ENCODE measurements at places on chromosomes 7 and 10.

DNA sequence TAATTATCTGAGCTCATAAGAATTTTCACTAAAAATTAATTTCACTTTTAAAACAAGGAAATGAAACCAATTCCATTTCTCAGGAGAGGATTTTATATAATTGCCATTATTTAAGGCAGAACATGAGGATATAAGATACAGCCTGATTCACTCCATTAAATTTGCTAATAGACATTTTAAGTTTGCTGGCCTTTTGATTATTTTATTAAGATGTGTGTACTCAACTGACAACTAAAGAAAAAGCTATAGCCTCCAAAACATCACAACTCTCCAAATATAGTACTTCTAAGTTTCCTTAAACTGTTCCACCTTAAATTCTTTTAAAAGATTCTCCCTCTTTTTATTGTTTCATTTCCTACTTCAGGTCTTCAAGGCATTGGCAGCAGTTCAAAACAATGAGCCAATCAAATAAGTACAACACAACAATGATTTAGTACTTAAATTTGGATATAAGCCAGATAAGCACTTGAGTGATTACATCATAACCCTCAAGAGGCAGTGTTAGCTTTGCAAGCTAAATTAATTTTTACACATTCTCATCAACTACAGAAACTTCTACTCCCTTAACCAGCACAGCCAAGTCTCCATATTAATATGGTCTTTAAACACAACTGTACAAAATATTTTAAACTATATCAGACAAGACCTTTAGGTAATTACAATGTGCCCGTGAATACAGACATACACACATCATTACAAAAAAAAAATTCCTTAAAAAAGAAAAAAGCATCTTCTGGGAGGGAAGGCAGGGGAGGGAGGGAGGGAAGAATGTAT lies 121.8 kb downstream of the KMT2C start:
- DNase-seq: no peak

DNA sequence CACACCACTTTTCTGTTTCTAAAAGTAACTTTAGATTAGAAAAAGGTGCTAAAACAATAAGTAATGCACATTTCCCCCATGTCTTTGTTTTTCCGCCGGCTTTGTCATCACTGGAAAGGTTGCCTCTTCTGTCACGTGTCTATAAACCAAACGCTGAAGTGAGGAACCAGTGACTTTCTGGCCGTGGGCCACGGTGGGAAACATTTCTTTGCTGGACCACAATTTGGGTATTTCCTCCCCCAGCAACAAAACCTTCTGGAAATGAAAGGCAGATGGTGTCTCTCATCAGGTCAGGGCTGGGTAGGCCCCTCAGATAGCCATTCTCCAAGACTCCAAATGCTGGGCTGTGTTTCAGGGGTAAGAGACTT lies 174.5 kb downstream of the SH3PXD2A start:
- no peak for DNase-seq

DNA sequence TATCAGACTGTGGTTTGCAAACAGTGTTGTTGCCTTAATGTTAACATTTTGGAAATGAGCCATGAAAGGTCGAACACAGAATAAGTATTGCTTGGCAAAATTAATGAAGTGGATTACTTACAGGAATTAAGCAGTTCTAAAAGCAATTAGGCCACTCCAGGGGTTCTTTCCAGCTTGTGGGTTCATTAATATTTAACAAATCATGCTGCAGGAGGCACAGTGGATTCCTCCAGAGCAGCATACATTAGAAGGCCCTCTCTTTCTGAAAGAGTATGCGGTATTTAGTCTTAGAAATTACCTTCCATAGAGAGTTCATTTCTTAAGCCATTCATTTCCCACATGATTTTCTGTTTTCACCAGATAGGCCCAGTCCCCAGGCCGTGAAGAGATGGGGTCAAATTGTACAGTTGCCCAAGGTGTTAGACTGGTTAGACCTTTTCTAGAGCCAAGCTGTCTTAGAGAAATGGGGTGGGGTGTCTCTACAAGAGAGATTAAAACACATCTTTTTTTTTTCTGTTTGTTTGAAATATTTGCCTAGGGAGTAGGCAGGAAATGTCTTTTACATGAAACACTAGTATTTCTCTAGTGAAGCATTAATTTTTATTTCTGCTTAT lies 40.0 kb upstream of the AGR3 start:
- no peak for DNase-seq

- DNase-seq: no peak
Measured at GRCh38 chr10:11443468-11444154, 167.8 kb downstream of the USP6NL start.
